ENCODE measurements at places on chromosomes 11 and 22.

- no peak for DNase-seq
These were observed 588 bp downstream of the TSPAN32 start for GRCh38 chr11:2302306-2302895.

DNA sequence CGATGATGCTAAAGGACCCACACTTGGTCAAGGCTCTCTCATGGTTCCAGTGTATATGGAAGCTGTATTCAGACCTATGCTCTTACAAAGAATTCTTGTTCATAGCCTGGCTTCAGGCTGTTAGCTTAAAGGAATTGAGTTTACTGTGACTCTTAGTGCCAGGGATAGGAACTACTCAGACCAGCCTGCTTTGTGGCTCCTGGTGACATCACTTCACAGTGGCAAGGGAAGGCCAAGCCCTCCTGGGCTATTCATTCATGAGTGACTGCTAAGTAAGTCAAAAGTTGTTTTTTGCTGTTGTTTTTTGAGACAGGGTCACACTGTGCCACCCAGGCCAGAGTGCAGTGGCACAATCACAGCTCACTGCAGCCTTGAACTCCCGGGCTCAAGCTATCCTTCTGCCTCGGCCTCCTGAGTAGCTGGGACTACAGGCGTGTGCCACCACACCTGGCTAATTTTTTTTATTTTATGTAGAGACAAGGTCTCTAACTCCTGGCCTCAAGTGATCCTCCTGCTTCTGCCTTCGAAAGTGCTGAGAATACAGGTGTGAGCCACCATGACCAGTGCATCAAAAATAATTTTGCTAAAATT, 9.6 kb downstream of the ART5 start:
- DNase-seq: no peak

DNA sequence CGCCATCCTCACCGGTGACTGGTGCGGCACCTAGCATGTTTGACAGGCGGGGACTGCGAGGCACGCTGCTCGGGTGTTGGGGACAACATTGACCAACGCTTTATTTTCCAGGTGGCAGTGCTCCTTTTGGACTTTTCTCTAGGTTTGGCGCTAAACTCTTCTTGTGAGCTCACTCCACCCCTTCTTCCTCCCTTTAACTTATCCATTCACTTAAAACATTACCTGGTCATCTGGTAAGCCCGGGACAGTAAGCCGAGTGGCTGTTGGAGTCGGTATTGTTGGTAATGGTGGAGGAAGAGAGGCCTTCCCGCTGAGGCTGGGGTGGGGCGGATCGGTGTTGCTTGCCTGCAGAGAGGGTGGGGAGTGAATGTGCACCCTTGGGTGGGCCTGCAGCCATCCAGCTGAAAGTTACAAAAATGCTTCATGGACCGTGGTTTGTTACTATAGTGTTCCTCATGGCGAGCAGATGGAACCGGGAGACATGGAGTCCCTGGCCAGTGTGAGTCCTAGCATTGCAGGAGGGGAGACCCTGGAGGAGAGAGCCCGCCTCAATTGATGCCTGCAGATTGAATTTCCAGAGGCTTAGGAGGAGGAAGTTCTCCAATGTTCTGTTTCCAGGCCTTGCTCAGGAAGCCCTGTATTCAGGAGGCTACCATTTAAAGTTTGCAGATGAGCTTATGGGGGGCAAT, 1.1 kb downstream of the NEAT1 start:
- no peak for DNase-seq

GRCh38 chr22:44139773-44140172, 41.0 kb upstream of the PARVG start:
- no peak for DNase-seq

GRCh38 chr11:41289408-41289807, 170.0 kb downstream of the LRRC4C start:
- DNase-seq: no peak

DNA sequence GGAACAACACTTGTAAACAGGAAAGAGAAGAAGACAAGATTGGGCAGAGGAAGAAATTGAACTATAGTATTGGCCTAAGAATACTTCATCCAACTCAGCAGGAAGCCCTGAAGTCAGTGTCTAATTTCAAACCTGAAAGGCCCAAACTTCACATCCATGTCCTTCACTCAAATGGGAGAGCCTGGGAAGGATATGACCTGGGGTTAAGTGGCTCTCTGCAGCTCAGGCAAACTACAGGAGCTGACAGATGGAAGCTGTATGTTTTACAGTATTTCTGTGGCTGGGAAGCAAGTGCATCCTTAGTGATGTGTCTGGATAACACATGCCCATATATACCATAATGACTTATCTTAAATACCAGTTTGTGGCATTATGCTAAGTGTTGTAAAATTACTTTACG, 196.2 kb downstream of the SOX6 start:
- DNase-seq: no peak

- DNase-seq: no peak
These were observed 4.9 kb downstream of the INPPL1 start for GRCh38 chr11:72229336-72229924.

- DNase-seq: no peak
These were observed 75.0 kb upstream of the SHANK2 start for GRCh38 chr11:71327156-71328085.

DNA sequence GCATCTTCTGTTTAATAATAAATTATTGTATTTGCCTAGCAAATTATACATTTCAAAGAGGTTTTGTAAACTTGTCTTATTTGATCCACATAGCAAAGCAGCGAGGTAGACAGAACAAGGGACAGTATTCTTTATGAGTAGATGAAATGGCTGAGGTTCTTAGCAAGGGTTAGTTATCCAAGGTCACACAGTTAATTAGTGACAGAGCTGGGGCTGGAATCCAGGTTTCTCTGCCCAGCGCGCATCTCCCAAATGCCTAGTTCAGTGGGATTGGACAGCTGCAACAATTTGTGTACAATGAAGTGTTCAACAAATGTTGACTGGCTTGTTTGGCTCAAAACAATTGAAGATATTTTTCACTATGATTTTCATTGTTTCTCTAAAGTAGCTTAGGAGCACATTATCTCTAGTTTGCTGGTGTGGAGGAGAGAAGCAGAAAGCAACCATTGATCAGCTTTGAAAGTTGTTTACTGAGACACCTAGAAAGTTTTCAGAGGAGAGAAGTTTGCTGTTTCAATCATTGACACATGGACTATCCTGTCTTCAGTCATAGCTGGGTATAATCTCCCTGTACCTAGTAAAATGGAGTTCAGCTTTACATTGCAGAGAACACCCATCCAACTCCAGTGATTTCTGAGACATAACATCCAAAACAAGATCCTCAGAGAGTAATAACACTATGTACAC, 270.6 kb downstream of the FAT3 start:
- no peak for DNase-seq

GRCh38 chr22:49643466-49643865, 184.2 kb downstream of the BRD1 start:
- DNase-seq: no peak

- no peak for DNase-seq
These were observed 113.8 kb upstream of the SLC5A12 start for GRCh38 chr11:26835611-26836010.

DNA sequence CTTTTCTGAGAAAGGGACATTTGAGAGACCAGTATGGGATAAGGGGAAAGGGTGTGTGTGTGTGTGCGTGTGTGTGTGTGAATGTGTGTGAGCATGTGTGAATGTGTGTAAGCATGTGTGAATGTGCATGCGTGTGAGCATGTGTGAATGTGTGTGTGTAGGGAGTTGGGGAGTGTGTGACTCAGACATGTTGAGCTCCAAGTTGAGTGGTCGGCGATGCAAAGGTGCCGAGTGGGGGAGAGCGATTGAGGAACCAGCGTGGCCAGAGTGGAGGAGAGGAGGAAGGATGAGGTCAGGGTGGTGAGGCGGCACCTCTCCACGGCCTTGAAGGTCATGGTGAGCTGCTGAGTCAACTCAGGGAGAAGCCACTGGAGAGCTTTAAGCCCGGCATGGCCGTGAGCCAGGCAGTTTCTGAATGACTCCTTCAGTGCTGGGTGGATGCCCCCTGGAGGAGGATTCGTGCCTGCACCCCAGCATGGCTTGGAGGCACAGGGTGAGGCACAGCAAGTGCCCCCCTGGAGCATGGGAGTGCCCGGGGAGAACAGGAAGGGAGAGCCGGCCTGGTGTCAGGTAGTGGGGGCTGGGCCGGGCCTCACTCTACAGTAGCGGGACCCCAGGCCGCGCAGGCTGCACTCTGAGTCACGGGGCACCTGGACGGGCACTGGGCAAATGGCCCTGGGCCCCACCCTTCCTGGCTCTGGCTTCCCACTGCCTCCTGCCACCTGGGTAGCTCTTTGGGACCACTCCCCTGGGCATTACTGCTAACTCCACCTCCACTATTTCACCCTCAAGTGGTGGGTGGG, 8.2 kb upstream of the CCDC88B start:
- DNase-seq: peak; percentile 89

DNA sequence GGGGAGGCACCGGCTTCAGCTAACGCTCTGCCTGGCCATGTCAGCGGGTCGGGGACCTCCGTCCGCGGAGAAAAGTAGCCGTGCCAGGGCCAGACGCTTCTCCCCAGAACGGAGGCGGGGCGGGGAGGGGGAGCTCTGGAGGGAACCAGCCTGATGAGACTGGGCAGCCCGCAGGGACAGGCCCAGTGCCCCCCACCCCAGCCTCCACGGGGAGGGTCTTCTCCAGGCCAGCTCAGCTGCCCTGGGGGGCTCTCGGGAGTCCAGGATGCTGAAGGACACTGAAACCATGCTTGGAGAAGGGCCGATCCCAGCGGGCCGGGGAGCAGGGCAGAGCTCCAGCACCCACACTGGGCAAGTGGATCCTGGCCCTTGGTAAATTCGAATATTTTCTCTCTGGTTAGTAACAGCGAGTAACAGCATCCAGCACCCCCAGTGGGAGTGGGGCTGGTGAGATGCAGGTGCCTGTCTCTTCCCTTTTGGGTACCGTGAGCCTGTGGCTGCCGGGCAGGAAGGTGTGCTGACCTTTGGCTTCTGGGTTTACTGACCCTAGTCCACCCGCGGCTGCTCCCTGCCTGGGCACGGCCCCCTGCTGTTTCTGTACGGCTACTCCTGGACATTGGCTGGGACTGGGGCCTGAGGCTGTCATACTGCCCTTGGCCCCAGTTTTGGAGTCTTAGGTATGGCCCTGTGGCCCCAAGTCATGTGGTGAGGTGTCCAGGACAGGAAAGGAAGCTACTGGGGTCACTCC, 35.8 kb downstream of the GRAMD4 start:
- no peak for DNase-seq

DNA sequence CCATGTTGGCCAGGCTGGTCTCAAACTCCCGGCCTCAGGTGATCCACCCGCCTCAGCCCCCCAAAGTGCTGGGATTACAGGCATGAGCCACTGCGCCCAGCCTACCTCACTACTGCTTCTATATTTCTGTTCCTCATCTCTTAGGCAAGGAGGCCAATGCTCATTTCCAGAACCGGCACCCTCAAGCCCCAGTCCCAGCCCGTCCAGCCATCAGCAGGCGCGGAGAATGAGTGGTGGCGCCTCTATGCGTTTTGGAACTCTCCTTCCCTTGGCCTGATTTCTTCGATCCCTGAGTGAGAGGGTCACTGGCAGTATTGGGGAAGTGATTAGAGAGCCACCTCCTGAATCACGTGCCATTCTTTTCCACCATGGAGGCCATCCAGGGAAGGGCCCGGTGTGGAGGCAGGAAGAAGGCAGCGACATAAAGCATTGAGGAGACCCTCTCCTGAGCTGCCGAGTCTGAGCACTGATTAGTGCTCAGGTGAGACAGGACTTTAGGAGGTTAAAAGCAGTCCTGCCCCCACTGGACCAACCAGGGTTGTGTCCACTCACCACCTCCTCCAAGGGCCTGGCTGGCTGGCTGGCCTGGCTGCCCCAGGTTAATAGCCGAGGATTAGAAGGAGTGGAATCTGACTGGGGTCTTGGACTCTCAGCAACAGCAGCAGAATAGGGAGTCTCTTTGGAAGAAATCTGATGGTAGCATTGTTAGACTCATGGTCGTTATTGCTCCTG, 8.7 kb downstream of the GRIK4 start:
- DNase-seq: no peak

GRCh38 chr11:77123591-77123990, 4.5 kb upstream of the MYO7A start:
- DNase-seq: no peak

- no peak for DNase-seq
These were observed 43.1 kb upstream of the ATXN10 start for GRCh38 chr22:45628515-45628914.

DNA sequence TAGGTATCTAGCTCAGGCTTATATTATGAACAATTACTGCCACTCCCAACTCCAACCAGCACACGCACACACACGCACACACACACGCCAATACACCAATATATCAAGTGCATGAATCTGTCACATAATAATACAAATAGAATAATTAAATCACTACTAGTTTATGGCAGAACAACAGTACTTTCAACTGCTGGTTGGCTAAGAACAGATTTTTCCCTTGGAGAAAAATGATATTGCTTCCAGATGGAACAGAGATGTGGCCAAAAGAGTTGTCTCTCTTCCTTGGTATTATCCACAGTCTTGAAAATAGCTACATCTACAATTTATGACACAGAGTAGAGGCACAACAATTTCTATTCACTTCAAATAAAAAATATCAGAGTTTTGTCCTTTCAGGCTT, 538.3 kb upstream of the FAT3 start:
- no peak for DNase-seq

GRCh38 chr11:3796801-3797328, 489 bp downstream of the NUP98 start:
- no peak for DNase-seq

GRCh38 chr11:72738199-72739141, 13.7 kb downstream of the ARAP1 start:
- no peak for DNase-seq

GRCh38 chr22:39501644-39502108, 414 bp upstream of the MIEF1 start:
- DNase-seq: no peak

GRCh38 chr11:69950120-69950519, 128.0 kb upstream of the ANO1 start:
- DNase-seq: no peak

- no peak for DNase-seq
These were observed 5.9 kb downstream of the SPI1 start for GRCh38 chr11:47372422-47372821.

DNA sequence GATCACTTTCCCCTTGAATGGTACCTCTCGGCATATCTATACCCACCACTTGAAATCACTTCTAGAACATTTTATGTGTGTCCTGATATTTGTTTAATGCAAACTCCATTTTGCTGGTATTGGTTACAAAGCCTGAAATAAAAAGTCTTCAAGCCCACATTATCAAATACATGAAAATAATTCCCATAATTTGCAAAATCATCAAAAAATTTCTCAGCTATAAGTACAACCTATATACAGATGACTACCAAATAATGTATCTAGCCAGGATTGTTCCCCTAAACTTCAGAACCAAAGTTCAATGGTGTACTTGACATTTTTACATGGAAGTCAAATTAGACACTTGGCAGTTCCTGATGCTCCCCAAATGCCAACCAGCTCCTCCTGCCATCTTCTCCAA, 71.8 kb downstream of the PRCP start:
- no peak for DNase-seq
